ENCODE measurements at places on chromosomes 2 and 18.

DNA sequence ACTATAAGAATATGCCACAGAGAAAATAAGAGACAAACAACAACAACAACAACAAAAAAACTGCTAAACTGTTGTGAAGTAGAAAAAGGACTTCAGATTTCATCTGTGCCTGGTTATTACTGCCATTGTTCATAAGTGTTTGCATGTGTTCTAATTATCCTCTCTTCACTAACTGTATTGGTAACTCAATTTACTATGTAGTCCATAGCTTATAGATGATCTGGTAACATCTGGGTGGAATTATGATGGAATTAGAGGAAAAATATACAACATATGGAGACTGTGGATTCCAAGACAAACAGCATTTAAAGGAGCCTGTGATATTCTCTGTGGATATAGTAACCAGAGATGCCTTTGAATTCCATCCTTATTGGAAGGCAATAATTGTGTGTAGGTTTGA is 1891.5 kb upstream of the PIK3C3 start:
- no peak overlapping the region for H3K27ac ChIP-seq
- DNase-seq: no peak
- no peaks in the 10 kb centered on the region for H3K27me3 ChIP-seq
- no peaks in the 10 kb centered on the region for H3K36me3 ChIP-seq
- no peak overlapping the region for H3K4me3 ChIP-seq
- H3K4me1 ChIP-seq: no peaks in the 10 kb centered on the region

DNA sequence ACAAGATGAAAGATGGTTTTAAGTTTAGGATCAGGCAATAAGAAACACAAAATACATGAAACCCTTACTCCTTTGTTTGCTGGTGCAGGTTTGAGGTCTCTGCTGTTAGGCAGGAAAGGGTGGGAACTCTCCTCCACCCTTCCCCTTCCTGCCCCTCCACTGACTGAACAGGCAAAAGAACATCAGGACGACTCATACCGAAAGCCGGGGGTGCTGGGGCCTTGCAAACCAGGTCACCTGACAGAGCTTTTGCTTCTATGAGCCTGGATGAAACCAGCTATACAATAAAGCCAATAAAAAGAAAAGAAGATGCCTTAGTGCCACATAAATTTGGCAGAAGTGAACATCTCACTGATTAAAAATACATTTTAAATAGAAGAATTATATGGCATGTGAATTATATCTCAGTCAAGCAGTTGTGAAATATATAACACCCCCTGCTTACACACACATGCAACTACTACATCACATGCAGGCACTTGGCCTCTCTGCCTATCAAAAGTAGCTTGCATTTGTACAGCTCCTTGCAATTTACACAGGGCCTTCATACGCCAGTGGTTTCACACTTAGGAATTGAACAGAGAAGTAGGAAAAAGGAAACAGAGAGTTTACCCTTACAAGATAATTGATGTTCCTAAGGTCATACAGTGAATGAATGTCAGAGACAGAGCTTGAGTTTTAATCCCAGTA is 215.1 kb upstream of the TRIB2 start:
- no peaks in the 10 kb centered on the region for H3K36me3 ChIP-seq
- no peaks in the 10 kb centered on the region for H3K27me3 ChIP-seq
- H3K4me3 ChIP-seq: no peak overlapping the region
- H3K4me1 ChIP-seq: no peaks in the 10 kb centered on the region

GRCh38 chr2:200784215-200784614 is 27.5 kb upstream of the BZW1 start:
- no peaks in the 10 kb centered on the region for H3K4me1 ChIP-seq
- DNase-seq: no peak
- no peaks in the 10 kb centered on the region for H3K36me3 ChIP-seq

GRCh38 chr2:196176142-196176738 is 4.9 kb upstream of the STK17B start:
- H3K4me1 ChIP-seq: peaks cover 11% of the 10 kb centered on the region
- H3K27me3 ChIP-seq: no peaks in the 10 kb centered on the region
- no peak overlapping the region for H3K4me3 ChIP-seq
- DNase-seq: no peak

GRCh38 chr18:35817604-35818352 is 154.7 kb upstream of the RMP24 start:
- DNase-seq: peak; percentile 74
- no peaks in the 10 kb centered on the region for H3K36me3 ChIP-seq
- H3K27ac ChIP-seq: no peak overlapping the region
- H3K4me1 ChIP-seq: no peaks in the 10 kb centered on the region
- no peak overlapping the region for H3K4me3 ChIP-seq

GRCh38 chr2:143481733-143482132 is 352.5 kb downstream of the ARHGAP15 start:
- H3K36me3 ChIP-seq: no peaks in the 10 kb centered on the region
- H3K27ac ChIP-seq: peak overlapping the region; percentile 50
- no peak for DNase-seq
- H3K27me3 ChIP-seq: no peaks in the 10 kb centered on the region
